ENCODE measurements at places on chromosomes 6 and 20. TPM values are rescaled to one million over a fixed set of nuclear protein-coding genes. Genes with fewer than 3 reads are reported as not detected.

GRCh38 chr6:2862712-2863181 lies 21.1 kb upstream of the SERPINB1 start:
- no peak for DNase-seq

The PTK6 gene
- total RNA-seq, result 0.57 TPM

DNA sequence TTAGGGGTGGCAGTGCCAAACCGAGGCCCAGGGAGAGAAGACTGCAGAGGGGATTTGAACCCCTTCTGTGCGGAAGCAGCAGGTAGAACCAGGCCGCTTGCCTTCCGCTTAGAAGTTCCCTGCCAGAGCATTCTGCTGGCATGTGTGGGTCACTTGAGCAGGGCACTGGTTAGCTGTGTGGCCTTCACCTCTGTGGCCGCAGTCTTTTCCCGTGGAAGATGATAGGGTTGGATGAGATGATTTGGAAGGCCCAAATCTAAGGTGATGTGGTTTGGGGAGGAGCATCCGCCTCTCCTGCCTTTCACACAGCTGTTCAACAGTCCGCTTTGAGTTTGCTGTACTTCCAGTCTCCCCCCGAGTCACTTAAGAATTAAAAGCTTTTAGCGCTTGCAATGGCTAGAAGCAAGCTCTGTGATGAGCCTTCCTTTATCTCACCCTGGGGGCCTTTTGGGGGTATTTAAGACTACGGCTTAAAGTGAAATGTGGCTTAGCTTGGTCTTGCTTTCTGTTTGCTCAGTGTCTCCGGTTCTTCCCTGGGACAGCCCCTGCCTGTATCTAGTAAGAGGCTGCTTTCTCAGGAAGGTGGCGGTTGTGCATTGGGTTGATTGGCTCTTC lies 743 bp downstream of the CMTR1 start:
- peak; percentile 72 for DNase-seq

DNA sequence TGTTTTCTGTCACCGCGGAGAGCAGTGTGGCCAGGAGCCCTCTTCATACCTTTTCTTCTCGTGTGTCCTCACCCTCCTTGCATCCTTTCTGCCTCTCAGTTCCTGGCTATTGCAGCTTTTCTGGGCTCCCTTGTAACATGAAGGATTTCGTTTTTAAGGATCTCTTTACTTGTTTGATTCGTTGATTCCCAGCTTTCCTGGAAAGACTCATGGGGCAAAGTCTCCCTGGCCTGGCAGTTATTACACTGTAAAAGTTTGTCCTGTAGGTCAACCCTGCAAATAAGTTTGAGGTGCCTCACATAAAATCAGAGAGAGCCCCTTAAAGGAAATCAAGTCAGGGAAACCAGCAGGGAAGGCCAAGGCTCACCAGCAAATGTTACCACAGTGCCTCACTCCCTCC lies 70.1 kb downstream of the ISM1 start:
- DNase-seq, result no peak

Measured in activated naive CD4-positive, alpha-beta T cell treated with anti-CD3 and anti-CD28 coated beads, Interleukin-2, amount 50 U/mL, for 72 hours (primary cell).